ENCODE measurements at places on chromosomes 4 and X. TPM values are rescaled to one million over a fixed set of nuclear protein-coding genes. Genes with fewer than 3 reads are reported as not detected.

The PHOX2B gene
- not detected for polyA plus RNA-seq

The TRIM2 gene
- polyA plus RNA-seq: 19.4 TPM

The GYPA gene
- 2.8 TPM for polyA plus RNA-seq

The TEX13C gene
- 0.03 TPM for polyA plus RNA-seq

The SLITRK2 gene
- polyA plus RNA-seq: 0.84 TPM

The ACE2 gene
- polyA plus RNA-seq: 0.11 TPM

The MID1 gene
- polyA plus RNA-seq: 28.9 TPM

The FREM3 gene
- polyA plus RNA-seq: 0.11 TPM

The GPR119 gene
- not detected for polyA plus RNA-seq

The TSPAN7 gene
- polyA plus RNA-seq: 132 TPM

The SPANXC gene
- polyA plus RNA-seq: not detected

The ELOVL6 gene
- polyA plus RNA-seq: 6.3 TPM

The SHISA3 gene
- 6.6 TPM for polyA plus RNA-seq

The CSAG2 gene
- not detected for polyA plus RNA-seq

The RENBP gene
- polyA plus RNA-seq: 4.4 TPM

The PGRMC1 gene
- 103 TPM for polyA plus RNA-seq

The MAOB gene
- 1.5 TPM for polyA plus RNA-seq

The CD40LG gene
- not detected for polyA plus RNA-seq

The ADH7 gene
- polyA plus RNA-seq: 0.38 TPM

The MAEA gene
- polyA plus RNA-seq: 49.6 TPM

The MORC4 gene
- polyA plus RNA-seq: 38.3 TPM

The GAGE12F gene
- polyA plus RNA-seq: not detected

The PITX2 gene
- 42.4 TPM for polyA plus RNA-seq

The SHOX gene
- 5.6 TPM for polyA plus RNA-seq

The UGT2B10 gene
- not detected for polyA plus RNA-seq

The ETDB gene
- not detected for polyA plus RNA-seq

The USP26 gene
- not detected for polyA plus RNA-seq

The RAI2 gene
- 8.0 TPM for polyA plus RNA-seq

The RIPPLY1 gene
- 0.15 TPM for polyA plus RNA-seq

The OTUD6A gene
- polyA plus RNA-seq: not detected

The IL15 gene
- 3.7 TPM for polyA plus RNA-seq

The PTPN13 gene
- 2.8 TPM for polyA plus RNA-seq

The CITED1 gene
- polyA plus RNA-seq: 20.0 TPM

The HSFX4 gene
- 0.74 TPM for polyA plus RNA-seq

The IRS4 gene
- polyA plus RNA-seq: not detected

The MAGEB2 gene
- polyA plus RNA-seq: not detected

Data from muscle of leg (tissue), 16 donors.